ENCODE measurements at places on chromosomes 12 and 14.

DNA sequence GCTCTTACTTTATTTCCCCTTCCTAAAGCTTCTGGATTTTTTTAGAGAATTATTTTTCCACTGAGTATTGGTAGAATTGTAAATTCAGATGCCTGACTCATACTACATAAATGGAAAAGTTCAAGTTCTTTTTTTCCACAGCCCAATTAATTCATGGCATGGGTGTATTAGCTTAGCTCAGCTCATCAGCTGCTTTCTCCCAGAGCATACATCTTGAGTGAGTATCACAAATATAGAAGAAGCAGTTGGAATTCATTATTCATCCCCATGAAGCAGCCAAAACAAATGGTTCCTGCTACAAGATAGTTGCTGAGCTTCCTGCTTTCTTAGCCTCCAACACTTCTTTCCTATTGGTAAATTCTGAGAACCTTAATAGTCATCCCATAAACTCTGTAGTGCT lies 105.1 kb downstream of the C12orf50 start:
- DNase-seq = no peak

GRCh38 chr12:67025543-67026114 lies 243.5 kb upstream of the CAND1 start:
- DNase-seq = no peak

GRCh38 chr12:104966677-104967076 lies 8.6 kb upstream of the SLC41A2 start:
- no peak for DNase-seq

GRCh38 chr14:61585598-61586543 lies 109.4 kb upstream of the HIF1A start:
- no peak for DNase-seq

- DNase-seq = no peak
Observed at GRCh38 chr12:10668526-10668925, 5.3 kb downstream of the STYK1 start.
